Posterior vena cava (tissue), 2 donors: ENCODE measurements at places on chromosomes 5 and 9. TPM values are rescaled to one million over a fixed set of nuclear protein-coding genes. Genes with fewer than 3 reads are reported as not detected.

DNA sequence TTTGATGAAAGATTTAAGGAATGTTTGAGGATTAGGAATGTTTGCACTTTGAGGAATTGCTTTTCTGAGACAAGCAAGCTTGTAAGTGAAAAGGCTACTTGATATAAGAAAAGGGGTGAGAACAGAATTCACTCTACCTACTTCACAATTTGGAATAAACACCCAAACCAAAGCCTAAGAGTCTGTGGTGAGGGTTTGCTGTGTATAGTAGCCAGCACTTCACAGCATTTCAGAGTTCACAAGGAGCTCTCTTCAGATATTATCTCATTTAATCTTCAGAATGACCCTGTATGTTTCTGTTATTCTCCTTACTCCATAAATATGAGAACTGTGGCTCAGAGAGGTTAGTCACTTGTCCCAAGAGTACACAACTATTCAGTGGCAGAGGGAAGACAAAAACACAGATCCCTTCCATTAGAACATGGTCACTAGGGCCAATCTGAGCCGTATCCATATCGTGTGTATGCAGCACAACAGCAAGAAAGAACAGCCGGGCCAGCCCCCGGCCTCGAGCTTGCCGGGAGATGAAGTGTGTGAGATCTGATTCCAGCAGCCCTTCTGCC is 92.4 kb downstream of the FRMD3 start:
- DNase-seq: no peak

The MPDZ gene
- total RNA-seq: 63.3 TPM

The PJA2 gene
- 171 TPM for total RNA-seq

GRCh38 chr9:94084314-94084713 is at the start of gene PTPDC1:
Gene PTPDC1 (plus strand): TSS chr9:94084464. CDS start chr9:94084531, 67 bp downstream.
- DNase-seq: no peak

The IDNK gene
- total RNA-seq: 4.0 TPM

The FRMD3 gene
- 5.1 TPM for total RNA-seq

- no peak for DNase-seq
These were observed 463.8 kb downstream of the BNC2 start for GRCh38 chr9:16406526-16407225.

The PTGES gene
- total RNA-seq: 15.9 TPM

GRCh38 chr5:9692576-9692975 is 62.4 kb upstream of the TAS2R1 start:
- no peak for DNase-seq

The CDC26 gene
- 32.3 TPM for total RNA-seq

The IFNA13 gene
- not detected for total RNA-seq

- DNase-seq: no peak
These were observed 49.9 kb downstream of the FGF18 start for GRCh38 chr5:171469326-171469725.

The THBS4 gene
- total RNA-seq: 80.2 TPM

The GZMA gene
- 1.7 TPM for total RNA-seq

- no peak for DNase-seq
These were observed 9.5 kb downstream of the ISL1 start for GRCh38 chr5:51392689-51393199.

The DPYSL3 gene
- 401 TPM for total RNA-seq

The ALDH1B1 gene
- 217 TPM for total RNA-seq

- DNase-seq: no peak
These were observed 33.0 kb downstream of the LMNB1 start for GRCh38 chr5:126809916-126810315.

The NUP155 gene
- 18.2 TPM for total RNA-seq

The LURAP1L gene
- total RNA-seq: 18.1 TPM

DNA sequence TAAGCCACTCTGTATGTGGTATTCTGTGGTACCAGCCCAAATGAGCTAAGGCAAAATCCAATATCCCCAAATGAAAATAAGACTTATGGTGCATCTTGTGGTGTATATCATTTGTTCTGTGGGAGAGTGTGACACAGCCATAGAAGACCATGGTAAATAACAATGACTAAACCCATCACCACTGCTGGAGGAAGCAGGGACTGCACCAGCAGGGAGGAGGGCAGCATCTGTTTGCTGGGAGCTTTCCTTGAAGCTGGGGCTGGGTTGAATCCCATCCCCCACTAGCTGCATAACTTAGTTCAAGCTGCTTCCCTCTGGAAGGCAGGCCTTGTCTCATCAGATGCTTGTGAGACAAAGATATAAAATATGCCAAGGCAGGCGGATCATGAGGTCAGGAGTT is 14.2 kb downstream of the GADD45G start:
- no peak for DNase-seq

The CDX1 gene
- total RNA-seq: 0.28 TPM

DNA sequence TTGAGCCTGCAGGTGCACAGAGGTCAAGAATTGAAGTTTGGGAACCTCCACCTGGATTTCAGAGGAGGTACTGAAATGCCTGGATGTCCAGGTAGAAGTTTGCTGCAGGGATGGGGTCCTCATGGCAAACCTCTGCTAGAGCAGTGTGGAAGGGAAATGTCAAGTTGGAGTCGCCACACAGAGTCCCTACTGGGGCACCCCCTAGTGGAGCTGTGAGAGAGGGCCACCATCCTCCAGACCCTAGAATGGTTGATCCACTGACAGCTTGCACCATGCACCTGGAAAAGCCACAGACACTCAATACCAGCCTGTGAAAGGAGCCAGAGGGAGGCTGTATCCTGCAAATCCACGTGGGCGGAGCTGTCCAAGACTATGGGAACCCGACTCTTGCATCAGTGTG is 78.0 kb downstream of the GABRA1 start:
- DNase-seq: no peak

- no peak for DNase-seq
These were observed 37.1 kb upstream of the FAM169A start for GRCh38 chr5:74903165-74903787.
